ENCODE measurements at places on chromosomes 3 and 15. TPM values are rescaled to one million over a fixed set of nuclear protein-coding genes. Genes with fewer than 3 reads are reported as not detected.

DNA sequence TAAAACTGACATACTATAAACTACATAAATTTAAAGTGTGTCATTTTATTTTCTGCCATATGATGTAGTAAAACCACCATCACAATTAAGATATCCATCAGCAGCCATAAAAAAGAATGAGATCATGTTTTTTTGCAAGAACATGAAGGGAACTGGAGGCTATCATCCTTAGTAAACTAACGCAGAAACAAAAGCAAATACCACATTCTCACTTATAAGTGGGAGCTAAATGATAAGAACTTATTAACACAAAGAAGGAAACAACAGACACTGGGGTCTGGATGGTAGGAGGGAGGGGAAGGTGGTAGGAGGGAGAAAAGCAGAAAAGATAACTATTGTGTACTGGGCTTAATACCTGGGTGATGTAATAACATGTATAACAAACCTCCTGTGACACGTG lies 24.6 kb downstream of the CCDC14 start:
- DNase-seq: no peak
- H3K4me3 ChIP-seq: no peak overlapping the region
- H3K27ac ChIP-seq: no peak overlapping the region
- no peaks in the 10 kb centered on the region for H3K4me1 ChIP-seq

DNA sequence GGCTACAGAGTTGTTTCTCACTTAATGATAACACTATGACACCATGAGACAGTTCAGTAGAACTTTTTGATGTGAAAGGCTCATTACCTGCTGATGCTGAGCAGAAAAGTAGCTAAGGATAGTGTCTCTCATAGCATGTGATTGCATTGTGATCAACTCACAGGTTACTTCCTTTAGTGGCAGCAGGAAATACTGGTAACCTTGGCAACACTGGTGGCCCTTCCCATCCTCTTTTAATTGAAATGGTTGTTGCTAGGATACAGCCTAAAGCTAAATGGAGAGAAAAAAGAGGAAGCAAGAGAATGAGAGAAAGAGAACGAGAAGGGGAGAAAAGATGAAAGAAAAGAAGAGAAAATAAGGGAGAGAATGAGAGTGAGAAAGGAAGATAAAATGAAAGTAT lies 204.7 kb upstream of the GAP43 start:
- DNase-seq: no peak
- no peaks in the 10 kb centered on the region for H3K4me1 ChIP-seq
- no peaks in the 10 kb centered on the region for H3K27me3 ChIP-seq
- H3K4me3 ChIP-seq: no peak overlapping the region
- no peak overlapping the region for H3K27ac ChIP-seq

The SEMA7A gene
- total RNA-seq: 72.5 TPM

DNA sequence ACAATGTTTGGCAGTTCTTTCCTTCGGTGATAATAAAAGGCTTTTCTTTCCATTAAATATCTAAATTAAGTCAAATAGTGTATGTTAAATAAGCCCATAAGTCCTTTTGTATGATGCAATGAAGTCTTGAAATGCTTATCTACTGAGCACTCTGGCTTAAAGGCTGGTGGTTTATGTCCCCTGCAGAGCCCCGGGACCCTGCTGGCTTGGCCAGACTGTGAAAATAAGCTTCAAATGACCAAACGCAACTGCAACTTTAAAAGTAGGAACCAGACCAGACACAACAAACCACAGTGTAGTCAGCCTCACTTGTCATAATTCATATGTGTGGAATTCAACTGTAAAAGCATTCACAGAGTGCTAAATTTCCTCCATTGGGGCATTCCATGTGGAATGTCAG lies 72.5 kb downstream of the FOXP1 start:
- H3K27me3 ChIP-seq: no peaks in the 10 kb centered on the region
- no peak overlapping the region for H3K4me3 ChIP-seq
- no peak overlapping the region for H3K27ac ChIP-seq
- no peaks in the 10 kb centered on the region for H3K36me3 ChIP-seq

DNA sequence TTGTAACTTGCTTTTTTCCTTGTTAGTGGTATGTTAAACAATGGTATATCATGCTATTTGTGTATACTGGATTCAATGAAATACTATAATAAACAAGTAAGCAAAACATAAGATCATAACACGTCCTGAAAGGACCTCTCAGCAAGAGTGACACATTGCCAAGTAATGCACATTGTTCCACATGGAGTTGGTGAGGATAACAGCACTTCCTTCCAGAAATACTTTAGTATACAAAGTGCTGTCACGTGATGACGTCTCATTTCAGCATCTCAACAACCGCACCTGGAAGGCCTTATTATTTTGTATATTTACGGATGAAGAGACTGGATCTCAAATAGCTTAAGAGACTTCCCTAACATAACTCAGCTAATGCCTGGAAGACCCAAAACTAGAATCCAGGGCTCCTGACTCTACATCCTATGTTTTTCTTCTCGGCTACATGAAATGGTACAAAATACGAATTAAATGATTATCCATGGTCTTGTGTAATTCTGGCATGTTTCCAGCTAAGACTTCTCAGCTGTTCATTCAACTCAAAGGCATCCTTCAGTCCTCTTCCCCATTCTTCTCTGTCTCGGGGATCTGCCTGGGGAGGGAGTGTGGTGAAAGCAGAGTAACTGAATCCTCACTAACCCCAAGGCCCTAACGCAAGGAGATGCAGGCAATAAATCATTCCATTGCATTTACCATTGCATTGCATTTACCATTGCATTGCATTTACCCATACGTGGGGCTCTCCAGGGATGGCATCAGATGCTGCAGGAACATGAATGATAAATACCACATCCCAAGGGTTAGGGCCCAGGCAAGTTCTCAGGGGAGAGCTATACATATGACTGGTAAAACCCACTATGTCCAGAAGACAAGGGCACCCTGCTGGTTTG lies 79.2 kb downstream of the LIPC start:
- no peaks in the 10 kb centered on the region for H3K27me3 ChIP-seq
- H3K36me3 ChIP-seq: no peaks in the 10 kb centered on the region
- H3K4me3 ChIP-seq: no peak overlapping the region
- no peak for DNase-seq

GRCh38 chr15:85913461-85913860 lies 118.7 kb upstream of the KLHL25 start:
- H3K27me3 ChIP-seq: no peaks in the 10 kb centered on the region
- H3K4me3 ChIP-seq: no peak overlapping the region

- no peaks in the 10 kb centered on the region for H3K4me1 ChIP-seq
- peaks cover 19% of the 10 kb centered on the region for H3K36me3 ChIP-seq
- no peak overlapping the region for H3K4me3 ChIP-seq
- H3K27me3 ChIP-seq: no peaks in the 10 kb centered on the region
Measured at GRCh38 chr3:160531311-160531710, 34.1 kb downstream of the KPNA4 start.

GRCh38 chr3:37556789-37557301 lies 304.8 kb upstream of the CTDSPL start:
- DNase-seq: no peak
- no peak overlapping the region for H3K27ac ChIP-seq
- H3K27me3 ChIP-seq: no peaks in the 10 kb centered on the region
- no peak overlapping the region for H3K4me3 ChIP-seq

GRCh38 chr3:23697416-23697815 lies 108.3 kb upstream of the UBE2E1 start:
- H3K36me3 ChIP-seq: no peaks in the 10 kb centered on the region
- H3K4me1 ChIP-seq: no peaks in the 10 kb centered on the region
- DNase-seq: no peak
- no peak overlapping the region for H3K27ac ChIP-seq
- no peaks in the 10 kb centered on the region for H3K27me3 ChIP-seq
- H3K4me3 ChIP-seq: no peak overlapping the region

DNA sequence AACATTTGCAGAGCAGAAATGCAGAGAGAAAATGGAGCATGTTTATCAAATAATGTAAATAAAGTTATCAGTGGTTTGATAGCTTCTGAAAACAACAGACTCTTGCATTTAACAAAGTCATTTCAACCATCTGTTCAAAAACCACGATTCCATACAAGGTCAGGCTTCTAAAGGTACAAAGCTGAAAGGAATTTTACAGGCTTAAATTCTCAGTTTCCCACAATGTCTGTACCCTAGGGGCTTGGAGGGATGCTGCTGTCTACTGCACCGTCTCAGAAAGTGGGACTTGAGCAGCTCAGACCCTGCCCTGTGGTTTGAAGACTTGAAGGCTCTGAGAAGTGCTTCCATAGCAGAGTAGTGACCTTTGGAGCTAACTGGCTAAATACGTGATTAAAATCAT lies 30.4 kb upstream of the TM4SF1 start:
- H3K36me3 ChIP-seq: no peaks in the 10 kb centered on the region
- no peaks in the 10 kb centered on the region for H3K27me3 ChIP-seq
- H3K27ac ChIP-seq: no peak overlapping the region
- no peak for DNase-seq

DNA sequence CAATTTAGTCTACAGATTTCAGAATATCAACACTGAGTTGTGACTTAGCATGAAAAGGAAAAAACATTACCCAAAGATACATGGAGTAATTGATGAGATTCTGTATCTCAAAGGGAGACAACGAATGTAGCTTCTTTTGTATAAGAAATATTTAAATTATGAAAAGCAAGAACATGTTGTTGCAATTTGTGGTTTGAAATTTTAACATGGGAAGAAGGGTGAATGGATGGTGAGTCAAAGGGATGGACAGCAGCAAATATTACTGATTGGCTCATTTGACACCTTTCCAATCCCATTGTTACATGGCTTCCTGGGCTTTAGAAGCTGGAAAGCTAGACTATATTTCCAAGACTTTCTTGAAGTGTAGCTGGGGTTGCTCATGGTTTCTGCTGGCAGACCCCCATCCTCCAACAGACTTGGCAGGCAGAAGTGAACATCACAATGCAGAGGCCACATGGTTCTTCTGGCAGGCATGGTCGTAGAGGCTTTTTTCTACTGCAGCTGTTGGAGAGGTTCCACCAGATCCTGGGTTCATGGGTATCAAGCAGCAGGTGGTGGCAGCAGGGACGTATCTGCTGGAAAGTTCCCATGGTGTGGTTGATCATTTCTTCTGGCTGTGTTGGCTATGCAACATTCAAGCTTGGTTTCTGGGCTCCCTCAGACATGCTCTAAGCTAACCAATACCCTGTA lies 47.2 kb upstream of the KPNA4 start:
- H3K4me1 ChIP-seq: no peaks in the 10 kb centered on the region
- H3K4me3 ChIP-seq: no peak overlapping the region
- no peak for DNase-seq
- no peaks in the 10 kb centered on the region for H3K36me3 ChIP-seq
- H3K27ac ChIP-seq: no peak overlapping the region
- H3K27me3 ChIP-seq: peaks cover 12% of the 10 kb centered on the region

The ACSBG1 gene
- total RNA-seq: not detected

DNA sequence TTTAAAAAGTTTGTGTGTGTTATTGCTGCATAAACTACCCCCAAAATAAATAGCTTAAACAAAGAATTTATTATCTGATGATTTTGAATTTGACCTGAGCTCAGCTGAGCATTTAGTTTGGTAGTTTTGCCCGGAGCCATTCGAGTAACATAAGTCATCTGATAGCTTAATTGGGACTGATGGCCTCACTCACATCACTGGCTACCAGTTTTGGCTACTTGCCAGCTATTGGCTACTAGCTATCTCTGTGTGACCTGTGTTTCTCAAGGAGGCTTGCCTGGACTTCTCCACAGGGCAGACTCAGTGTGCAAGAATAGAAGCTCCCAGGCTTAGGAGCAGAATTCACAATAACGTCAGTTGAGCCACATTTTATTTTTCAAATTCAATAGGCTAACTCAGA lies 9.0 kb downstream of the CNTN3 start:
- no peak overlapping the region for H3K27ac ChIP-seq
- no peaks in the 10 kb centered on the region for H3K4me1 ChIP-seq
- no peak overlapping the region for H3K4me3 ChIP-seq
- H3K36me3 ChIP-seq: no peaks in the 10 kb centered on the region
- DNase-seq: no peak
- no peaks in the 10 kb centered on the region for H3K27me3 ChIP-seq

The AGBL1 gene
- not detected for total RNA-seq

The NR2E3 gene
- total RNA-seq: not detected

Data from CD8-positive, alpha-beta memory T cell (primary cell).